Astrocyte (in vitro differentiated cells and primary cell): ENCODE measurements at places on chromosomes 4 and X.
A peak's percentile ranks its signal among the peaks of the same experiment; 100 is the strongest.

DNA sequence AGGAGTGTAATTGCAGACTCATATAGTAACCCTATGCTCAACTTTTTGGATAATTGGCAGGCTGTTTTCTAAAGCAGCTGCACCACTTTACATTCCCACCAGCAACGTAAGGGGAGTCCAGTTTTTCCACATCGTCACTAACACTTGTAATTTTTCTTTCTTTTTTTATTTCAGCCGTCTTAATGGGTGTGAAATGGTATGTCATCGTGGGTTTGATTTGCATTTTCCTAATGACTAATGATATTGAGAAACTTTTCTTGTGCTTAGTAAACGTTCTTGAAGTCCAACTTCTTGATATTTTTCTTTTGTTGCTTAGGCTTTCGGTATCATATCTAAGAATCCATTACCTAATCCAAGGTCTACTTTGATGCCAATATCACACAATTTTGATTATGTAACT is 95.3 kb upstream of the IL1RAPL1 start:
- DNase-seq = no peak

DNA sequence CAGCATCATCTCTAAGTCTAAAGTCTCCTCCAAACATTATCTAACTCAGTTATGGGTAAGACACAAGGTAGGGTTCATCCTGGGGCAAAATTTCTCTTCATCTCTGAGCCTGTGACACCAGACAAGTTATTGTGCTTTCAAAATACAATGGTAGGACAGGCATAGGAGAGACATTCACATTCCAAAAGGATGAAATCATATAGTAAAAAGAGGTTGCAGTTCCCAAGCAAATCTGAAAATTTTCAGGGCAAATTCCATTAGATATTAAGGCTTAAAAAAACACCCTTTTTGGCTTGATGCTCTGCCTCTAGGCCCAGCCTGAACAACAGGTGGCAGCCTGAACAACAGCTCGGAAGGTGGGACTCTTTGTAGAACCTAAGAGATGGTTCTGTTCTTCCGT is 448.3 kb upstream of the SLIT2 start:
- peak; percentile 15 for DNase-seq

- DNase-seq = no peak
These were observed 45.3 kb upstream of the CAMK2D start for GRCh38 chr4:113806850-113807249.

- DNase-seq = no peak
These were observed 55.1 kb upstream of the F9 start for GRCh38 chrX:139475432-139475831.

DNA sequence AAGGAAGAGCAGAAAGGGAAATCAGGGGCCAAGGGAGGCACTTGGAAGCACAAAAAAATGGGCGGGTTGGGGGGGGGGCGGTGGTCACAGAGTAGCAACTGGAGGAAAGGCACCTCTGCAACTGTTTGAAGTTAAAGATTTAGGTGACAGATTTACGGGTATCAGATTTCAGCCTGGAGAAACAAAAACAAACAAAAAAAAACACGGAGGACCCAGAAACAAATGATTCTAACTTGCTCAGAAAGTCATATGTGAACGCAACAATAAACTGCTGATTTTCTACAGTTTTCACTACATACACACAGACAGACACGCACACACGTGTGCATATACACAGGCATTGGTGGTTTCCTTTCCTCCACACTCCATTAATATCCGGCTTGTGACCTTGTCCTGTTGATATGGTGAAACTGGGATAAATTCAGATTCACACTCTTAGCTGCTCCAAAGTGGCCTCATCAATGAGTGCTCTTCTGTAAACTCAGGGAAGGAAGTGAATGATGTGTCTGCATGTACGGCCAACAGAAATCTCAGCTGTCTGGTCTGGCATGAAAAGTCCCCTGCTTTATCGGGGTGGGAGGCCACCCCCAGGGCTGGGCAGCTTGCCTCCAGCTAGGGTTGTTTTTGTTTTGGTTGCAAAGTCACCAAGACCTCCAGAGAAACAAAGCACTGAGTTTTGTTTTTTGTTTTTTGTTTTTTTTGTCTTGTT is 54.3 kb downstream of the CHST7 start:
- DNase-seq = no peak

GRCh38 chr4:133997436-133997835 is 204.2 kb downstream of the PABPC4L start:
- peak; percentile 80 for DNase-seq

DNA sequence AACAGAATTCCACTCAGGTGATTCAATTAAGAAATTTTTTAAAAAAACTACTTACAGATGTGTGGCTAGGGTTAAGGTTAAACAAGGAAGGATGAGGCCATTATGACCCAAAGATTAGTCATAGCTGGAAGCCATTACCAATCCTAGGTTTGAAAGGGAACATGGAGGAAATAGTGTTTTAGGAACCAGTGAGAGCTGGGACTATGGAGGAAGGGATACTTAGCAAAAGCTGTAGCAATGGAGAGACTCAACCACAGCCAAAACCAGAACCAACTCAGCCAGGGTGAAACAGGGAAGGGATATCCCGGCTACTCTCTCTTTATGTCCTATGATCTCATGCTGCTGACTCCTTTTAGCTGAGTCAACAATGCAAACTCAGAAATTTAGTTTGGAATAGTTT is 148.6 kb upstream of the CNKSR2 start:
- DNase-seq = no peak

GRCh38 chrX:38817004-38817703 is 15.9 kb downstream of the MID1IP1 start:
- DNase-seq = no peak

DNA sequence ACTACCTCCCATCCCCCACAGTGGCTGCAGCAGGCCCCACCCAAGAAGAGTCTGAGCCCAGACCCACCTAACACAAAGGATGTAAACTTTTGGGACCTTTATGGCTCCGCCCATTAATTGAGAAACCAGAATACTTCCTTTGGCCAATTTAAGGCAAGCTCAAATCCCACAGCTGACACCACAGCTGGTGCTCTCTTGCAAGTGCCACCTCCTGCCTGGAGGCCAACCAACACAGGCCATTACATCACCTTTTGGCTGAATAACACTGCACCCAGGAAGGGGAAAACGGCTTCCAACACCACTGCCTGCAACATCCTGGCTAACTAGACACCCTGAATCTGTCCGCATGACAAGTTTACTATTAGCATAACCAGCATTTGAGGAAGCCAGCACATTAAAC is 248.8 kb downstream of the PRDM5 start:
- no peak for DNase-seq

- no peak for DNase-seq
These were observed 74.5 kb upstream of the QRFPR start for GRCh38 chr4:121455285-121455684.

- DNase-seq = no peak
These were observed 11.6 kb upstream of the CENPVL2 start for GRCh38 chrX:51694254-51694653.

GRCh38 chrX:21354725-21355124 is 19.5 kb upstream of the CNKSR2 start:
- DNase-seq = no peak

DNA sequence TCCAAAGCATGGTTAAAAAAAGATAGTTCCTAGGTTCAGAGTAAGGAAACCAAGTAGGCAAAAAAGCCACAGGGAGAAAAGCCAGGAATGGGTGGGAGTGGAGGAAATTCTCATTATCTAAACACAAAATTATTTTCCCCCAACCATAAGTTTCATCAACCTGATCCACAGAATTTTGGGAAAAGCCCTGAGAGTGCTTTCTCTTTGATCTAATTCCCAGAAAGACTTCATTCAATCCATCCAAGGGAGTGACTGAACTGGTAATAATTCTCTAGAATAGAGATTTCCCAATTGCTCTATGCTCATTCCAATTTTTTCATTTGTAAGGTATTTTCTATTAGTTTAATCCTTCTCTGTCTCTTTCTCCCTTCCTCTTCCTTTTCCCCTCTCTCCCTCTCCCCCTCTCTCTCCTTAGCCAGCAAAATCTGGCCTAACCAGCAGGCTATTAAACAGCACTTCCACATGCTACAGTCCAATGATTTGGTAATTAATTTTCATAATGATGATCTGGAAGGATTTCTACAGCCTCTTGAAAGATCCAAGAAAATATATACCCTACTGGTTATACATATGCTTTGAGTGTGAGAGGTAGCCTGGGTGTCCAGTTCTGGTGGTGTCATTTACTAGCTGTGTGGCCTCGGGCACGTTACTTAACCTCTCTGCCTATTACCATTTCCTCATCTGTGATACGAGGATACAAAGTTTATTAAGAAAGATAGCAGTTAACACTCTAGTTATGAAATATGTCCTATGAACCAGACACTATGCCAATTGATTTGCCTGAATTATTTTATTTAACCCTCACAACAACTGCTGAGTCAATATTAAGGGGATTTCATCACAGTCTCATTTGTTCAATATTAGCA is 251.5 kb upstream of the RASGEF1B start:
- DNase-seq = no peak

- no peak for DNase-seq
These were observed 54.7 kb upstream of the ZXDA start for GRCh38 chrX:57964975-57965374.

DNA sequence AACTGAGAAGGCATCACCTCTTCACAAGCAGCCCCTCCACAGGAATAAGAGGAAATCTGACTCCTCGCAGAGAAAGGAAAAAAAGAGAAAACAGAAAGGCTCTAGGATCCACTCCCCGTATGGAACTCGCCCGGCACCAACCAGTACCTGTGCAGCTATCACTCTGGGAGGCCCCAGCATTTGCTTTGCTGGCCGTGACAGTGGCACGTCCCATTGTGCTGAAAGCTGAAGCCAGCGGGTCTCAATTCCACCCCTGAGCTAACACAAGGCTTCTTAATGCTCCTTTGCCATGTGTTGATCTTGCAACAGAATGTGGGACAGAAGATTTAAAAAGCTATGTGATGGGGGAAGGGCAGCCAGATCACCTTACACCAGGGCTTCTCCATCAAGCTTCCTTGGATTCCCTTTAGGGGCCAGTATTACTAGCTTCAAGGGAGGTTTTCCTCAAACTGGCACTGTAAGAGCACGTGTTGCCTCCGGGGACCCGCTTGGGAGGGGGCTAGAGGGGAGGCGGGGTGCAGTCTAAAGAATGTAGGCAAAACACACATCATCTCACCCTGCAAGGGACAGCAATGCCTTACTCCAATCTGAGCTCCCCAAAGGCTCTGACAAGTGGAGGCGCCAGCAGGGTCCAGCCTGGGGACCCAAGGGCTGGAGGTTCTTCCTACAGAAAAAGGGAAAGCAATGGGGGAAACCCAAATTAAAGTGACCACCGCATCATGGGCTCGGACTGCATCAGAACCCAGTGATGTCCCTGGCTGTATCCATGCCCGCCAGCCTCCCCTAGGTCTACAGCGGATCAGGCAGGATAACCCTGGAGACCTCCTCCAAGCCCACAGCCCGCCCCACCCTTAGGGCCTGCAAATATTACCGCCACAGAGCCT is 1.2 kb downstream of the USP46 start:
- DNase-seq = no peak

GRCh38 chrX:13044441-13044840 is at the start of gene FAM9C:
FAM9C (minus strand) TSS chrX:13044620; CDS start chrX:13043789, 831 bp downstream.
- DNase-seq = no peak

GRCh38 chr4:63563288-63564014 is 845.8 kb downstream of the TECRL start:
- no peak for DNase-seq
